ENCODE measurements at places on chromosomes 4 and X.

DNA sequence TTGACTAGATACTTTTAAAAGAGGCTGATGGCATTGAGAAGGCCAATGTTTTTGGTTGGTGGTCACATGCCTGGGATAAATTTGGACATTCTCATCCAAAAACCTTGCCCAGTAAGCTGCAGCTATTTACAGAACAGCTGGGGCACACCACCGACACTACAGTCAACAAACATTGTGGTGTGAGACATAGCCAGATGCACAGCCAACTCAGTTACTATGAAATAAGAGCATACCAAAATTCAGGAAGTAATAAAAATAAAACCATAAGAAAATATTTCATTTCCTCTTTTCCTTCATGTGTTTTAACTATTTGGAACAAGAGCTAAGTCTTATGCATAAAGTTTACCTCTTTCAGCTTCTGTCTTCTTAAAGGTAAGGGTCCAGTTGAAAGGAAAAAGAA is 8.8 kb downstream of the PPM1K start:
- DNase-seq, result no peak

- DNase-seq, result no peak
Measured at GRCh38 chrX:38081909-38082308, 75.6 kb downstream of the SYTL5 start.

- DNase-seq, result no peak
Measured at GRCh38 chr4:73718375-73719373, 21.7 kb upstream of the CXCL8 start.

GRCh38 chr4:26464420-26465095 is 25.7 kb downstream of the CCKAR start:
- no peak for DNase-seq

DNA sequence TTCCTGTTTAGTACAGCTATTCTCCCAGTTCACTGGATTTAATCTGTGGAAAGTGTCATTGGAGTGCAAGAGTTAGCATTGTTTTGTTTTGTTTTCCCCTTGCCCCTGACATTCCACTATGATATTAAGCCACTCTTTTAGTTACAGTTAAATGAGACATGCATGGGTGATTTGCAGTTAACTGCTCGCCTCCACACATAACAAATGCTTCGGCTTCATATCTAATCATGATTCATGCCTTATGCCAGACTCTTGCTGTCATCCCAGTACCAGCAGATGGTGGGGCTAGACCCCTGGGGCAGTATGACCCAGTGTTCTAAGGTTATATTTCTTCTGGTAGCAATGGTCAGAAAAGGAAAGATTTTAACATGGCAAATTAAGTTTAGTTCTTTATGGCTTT is 80.1 kb downstream of the RAP1GDS1 start:
- DNase-seq, result no peak

- no peak for DNase-seq
Measured at GRCh38 chrX:88584283-88584682, 162.7 kb upstream of the CPXCR1 start.

DNA sequence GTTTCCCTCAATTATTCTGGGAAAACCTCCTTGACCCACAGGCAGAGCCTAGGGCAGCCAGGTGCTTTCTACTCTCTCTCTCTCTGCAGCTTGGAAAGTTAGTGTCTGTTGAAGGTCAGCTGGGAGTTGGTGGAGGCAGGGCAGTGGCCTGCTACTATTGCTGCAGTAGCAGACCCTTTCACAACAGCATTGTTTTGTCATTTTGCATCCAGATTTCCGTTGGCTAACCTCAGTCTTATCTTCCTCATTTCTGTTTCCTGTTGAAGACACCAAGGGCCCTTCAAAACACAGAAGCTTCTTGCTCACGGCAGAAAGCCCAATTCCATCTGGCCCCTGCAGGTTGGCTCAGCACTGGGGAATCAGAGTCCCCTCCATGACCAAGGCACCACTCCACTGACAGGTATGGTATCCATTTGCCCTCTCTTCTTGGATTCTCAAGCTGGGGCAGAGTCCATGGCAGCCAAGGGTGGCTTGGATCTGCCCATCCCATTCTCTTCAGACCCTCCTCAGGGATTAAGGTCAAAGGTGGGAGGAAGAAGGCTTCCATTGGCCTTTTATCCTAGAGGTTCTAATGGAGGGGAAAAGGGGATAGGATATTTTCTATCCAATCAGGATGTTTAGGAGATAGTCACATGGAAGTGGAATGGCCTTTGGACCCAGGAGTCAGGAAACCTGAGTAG is 24.6 kb downstream of the VSIG4 start:
- no peak for DNase-seq

- no peak for DNase-seq
Measured at GRCh38 chrX:69055193-69055592, 110.1 kb downstream of the PJA1 start.

- no peak for DNase-seq
Measured at GRCh38 chr4:1195109-1195671, 22.8 kb upstream of the SPON2 start.

GRCh38 chr4:104524591-104524990 is 29.9 kb upstream of the CXXC4 start:
- DNase-seq, result no peak

- DNase-seq, result no peak
Measured at GRCh38 chr4:20044502-20044911, 207.2 kb upstream of the SLIT2 start.

DNA sequence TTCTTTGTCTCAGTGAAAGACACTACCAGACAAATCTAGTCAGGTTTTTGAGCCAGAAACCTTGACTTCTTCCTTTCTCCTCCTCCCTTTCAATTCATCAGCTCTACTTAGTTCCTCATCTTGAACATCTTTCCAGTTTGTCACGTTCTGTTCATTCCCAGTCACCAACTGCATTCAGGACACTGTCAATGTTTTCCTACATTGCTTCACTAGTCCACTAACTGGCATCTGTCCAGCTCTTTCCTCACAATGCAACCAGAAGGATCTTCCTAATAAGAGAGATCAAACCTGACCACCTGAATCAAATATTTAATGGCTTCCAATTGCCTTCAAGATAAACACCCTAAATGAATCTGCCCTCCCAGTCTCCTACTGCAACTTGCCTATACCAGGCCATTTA is 52.5 kb downstream of the SYNPO2 start:
- no peak for DNase-seq

DNA sequence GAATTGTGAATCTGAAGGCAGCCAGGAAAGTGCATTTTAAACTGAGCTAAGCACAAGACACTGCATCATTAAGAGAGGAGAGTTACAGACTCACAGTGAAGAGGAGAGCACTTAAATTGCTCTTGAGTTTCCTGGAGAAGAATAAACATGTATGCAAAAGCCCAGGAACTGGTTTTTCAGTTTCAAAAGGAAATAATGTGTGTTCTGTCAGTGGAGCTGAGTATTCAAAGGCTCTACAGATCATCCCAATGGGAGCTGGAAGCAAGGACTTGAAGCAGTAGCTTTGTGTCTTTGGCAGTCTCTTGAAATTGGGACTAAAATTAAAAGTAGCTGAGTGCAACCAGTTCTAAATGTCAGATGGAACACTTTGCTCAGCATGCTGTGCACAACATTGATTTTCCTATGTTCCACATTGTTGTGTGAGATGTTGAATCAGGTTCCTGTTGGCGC is 147.5 kb upstream of the ANK2 start:
- no peak for DNase-seq

- no peak for DNase-seq
Measured at GRCh38 chr4:116016201-116016600, 902.8 kb upstream of the NDST4 start.

DNA sequence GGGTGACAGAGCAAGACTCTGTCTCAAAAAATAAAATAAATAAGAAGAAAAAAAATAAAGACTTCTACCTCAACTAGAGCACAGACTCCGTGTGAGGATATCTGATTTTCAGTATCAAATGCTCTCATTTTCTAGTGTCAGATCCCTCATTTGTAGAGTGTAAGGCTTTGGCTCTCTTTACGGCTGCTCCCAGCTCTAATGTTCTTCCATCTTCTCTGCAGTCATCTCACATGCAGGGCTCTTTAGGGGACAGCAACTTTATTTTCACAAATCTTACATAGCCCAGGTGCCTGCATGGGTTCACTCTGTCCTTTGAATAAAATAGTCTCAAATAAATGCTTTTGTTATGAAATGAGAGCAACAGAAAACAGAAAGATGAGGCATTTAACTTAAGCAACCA is 19.2 kb upstream of the RHOH start:
- DNase-seq, result no peak

- DNase-seq, result no peak
Measured at GRCh38 chr4:139740121-139740520, 74.5 kb downstream of the MGST2 start.

DNA sequence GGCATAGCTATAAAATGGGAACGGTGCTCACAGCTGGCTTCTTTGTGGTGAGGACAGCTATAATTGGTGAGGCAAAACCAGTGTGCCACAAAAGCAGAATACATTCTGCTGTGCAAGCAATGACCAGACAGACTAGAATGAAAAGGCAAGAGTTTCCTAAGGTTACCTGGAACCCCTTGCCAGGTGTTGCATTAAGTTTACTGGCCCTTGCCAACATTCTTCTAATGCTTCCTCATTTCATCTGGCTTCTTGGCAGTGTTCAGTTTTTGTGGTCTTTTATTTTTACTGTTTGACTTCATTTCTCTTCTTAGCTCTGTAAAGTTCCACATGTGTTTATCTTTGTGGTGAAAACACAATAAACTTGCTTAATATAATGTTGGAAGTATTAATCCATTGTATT is 131.4 kb downstream of the PTTG2 start:
- no peak for DNase-seq

DNA sequence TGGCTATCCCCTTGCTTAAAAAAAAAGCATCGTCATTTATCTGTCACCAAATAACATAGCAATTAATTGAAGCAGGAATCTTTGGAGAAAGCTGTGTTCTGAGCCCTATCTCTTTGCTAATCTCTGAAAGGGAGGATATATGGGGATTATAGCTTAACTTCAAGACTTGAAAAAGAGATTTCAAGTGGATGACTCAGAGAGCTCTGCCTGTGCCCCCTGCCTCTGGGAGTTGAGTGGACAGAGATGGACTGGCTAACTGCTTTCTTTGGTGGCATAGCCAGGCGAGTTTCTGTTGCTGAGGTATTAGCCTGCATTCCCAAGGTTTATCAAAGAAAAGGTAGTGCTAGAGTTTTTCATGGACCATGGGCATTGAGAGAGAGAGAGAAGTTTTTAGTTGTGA is 91.6 kb downstream of the DDIT4L start:
- DNase-seq, result no peak

- DNase-seq, result no peak
Measured at GRCh38 chrX:150767475-150768131, 74.4 kb downstream of the MTMR1 start.

- no peak for DNase-seq
Measured at GRCh38 chrX:23727206-23727605, 15.9 kb downstream of the ACOT9 start.

GRCh38 chrX:103688946-103689345 is 2.4 kb upstream of the MORF4L2 start:
- no peak for DNase-seq

- no peak for DNase-seq
Measured at GRCh38 chr4:159416073-159416472, 313.2 kb downstream of the RAPGEF2 start.

- no peak for DNase-seq
Measured at GRCh38 chr4:124867536-124867935, 155.0 kb upstream of the ANKRD50 start.

DNA sequence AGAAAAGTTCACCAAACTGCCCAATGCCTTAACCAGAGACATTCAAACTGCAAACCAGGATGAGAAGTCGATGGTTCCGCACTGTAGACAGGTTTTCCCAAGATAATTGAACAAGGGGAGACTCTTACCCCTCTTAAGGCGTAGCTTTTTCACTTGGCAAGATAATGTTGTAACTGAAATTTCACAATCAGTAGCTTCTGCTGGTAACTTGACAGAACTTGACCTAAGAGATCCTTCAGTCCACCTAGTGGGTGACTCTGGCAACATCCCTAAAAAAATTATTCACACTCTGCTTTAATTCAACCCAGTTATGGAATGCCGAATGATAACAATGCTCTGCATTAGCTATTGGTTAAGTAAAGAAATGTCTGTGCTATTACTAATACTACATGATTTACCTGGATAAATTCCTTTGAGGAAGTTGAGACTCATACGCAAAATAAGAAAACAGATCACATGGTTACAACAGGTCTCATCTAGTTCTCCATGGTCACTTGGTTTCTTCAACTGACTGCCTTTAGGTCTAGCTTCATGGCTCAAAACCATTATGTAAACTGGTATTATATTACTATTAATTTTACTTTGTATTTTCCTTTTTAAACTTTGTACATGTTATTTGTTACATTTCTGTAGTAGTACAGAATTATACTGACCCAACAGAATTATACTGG is 9.1 kb downstream of the ELF2 start:
- no peak for DNase-seq

- no peak for DNase-seq
Measured at GRCh38 chr4:2259036-2259540, 2.8 kb downstream of the MXD4 start.

DNA sequence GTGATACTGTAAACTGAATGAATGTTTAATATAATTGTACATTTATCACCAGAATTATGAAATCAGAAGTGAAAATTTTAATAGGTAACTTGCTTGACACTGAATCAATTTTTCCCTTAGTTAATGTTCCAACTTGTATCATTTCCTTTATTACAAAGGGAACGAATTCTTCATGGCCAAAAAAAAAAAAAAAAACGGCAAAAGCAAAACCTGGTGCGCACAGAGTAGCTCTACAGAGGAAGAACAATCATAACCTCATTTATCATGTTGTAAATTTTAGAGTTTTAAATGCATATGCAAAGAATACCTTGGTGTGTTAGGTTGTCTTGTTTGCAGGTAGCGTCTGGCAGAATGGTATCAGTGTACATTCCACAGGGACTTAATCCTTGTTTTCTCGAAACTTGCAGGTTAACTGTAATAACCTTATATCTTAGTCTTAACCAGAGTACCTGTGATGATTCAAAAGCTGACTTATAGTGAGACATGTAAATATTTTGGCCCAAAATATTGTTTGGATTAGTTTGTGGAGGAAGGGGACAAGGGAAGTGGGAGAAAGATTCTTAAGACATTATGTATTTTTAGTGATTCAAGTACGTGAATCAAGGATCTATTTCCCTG is 70.0 kb downstream of the NPNT start:
- no peak for DNase-seq

GRCh38 chr4:73978886-73979285 is 2.9 kb downstream of the PF4 start:
- no peak for DNase-seq

- no peak for DNase-seq
Measured at GRCh38 chr4:128658214-128658631, 151.3 kb upstream of the JADE1 start.

GRCh38 chr4:1317177-1318045 is 27.7 kb downstream of the MAEA start:
- DNase-seq, result no peak
